Chondrocyte (in vitro differentiated cells): ENCODE measurements at places on chromosomes 6 and 20.

DNA sequence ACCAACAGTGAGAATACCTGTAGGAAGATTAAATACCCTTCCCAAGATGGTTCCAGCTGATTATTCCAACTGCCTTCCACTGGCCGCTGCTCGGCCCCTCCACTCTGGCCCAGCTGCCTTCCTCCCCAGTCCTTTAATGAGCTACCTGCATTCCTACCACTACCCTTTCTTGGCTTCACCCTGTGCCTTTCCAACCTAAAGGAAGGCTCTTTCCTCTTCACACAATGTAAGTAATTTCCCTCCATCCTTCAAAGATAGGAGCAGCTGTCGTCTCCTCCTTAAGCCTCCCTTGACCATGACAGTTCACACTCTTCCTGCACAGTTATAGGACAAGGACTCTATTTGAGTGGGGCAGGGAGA is 16.2 kb upstream of the SNX9 start:
- DNase-seq: no peak

- no peak for DNase-seq
These were observed at the start of gene BMP2 for GRCh38 chr20:6767536-6768227. TSS of gene BMP2 (plus strand) at chr20:6767686. CDS start at chr20:6770127, 2,441 bp downstream.

- no peak for DNase-seq
These were observed 3.9 kb downstream of the HLA-DQA1 start for GRCh38 chr6:32641122-32641521.

- DNase-seq: no peak
These were observed 326.6 kb downstream of the NRN1 start for GRCh38 chr6:5680095-5680494.

DNA sequence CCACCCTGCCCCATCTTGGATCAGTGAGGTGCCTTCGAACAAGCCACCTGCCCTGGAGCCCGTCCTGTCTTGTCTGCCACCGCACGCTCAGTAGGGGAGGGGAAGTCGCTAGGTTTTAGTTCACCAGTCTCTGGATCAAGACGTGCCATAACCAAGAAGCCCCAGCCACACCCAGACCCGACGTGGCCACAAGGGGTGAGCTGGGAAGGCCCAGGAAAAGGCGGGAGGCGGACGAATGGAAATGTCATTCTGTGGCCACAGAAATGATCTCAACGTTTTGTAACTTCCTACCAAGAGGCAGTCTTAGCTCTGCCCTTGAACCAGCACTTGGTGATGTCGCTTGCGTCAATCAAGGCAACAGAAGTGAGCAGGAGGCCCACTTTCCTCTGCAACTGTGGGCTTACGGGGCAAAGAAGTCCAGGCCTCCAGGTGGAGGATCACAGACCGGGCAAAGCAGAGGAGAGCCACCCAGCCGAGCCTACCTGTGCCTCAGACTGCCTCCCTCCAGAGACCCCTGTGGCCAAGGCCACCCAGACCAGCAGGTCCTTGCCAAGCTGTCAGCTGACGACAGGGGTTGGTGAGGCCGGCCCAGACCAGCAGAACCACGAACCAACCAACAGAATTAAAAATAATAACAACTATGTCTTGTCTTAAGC is 14.5 kb downstream of the GMEB2 start:
- peak; percentile 68 for DNase-seq

DNA sequence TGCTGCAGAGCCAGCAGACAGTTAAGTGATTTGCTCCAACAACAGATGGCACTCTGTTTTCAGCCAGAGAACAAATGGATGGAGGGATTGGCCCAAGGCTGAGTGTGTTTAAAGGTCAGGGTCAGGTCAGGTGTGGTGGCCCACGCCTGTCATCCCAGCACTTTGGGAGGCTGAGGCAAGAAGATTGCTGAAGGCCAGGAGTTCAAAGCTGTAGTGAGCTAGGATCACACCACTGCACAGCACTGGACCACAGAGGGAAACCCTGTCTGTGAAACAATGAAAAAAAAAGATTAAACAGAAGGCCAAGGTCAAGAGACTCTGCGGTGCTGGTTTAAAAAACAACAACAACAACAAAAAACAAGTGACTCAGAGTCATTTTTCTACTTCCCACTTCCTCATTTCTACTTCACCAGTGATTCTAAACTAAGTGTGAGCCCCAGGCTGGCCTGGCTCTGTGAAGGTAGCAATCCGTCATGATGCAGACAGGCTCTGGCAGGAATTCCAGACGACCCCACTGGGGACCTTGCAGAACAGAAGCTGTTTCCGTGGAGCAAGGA is 42.5 kb upstream of the ARMC2 start:
- no peak for DNase-seq

GRCh38 chr20:16179371-16179770 is 393.9 kb downstream of the KIF16B start:
- DNase-seq: no peak

DNA sequence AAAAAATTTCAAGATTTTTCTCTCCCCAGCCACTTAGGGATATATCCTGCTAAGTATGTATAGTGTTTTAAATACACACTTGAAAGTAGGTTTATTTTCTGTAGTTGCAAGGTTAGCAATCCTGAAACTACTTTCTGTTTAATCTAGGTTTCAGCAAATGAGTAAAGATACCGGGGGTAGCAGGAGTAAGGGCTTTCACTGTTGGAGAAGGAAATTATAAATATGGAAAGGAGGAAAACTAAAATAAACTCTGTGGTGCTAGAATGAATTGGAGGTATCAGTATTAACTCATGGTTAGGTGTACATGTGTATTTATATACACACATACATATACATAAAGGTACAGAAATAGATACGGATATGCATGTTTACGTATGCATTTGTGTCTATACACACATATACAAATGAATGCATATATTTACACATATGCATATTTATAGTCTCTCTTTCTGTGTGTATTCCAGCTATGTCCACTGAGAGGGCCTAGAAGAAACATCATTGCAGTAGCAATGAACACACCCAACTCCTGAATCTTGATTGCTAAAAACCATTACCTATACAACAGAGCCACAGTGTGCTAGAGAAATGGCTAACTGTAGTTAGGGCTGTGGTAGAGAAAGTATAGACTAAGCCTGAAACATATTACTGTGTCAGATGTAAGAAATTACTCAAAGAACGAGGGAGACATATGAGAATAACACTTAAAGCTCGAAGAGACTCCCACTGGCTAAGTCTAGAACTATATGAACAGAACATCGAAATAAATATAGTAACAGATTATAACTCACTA is 95.9 kb upstream of the EMILIN3 start:
- DNase-seq: no peak

- no peak for DNase-seq
These were observed 55.7 kb upstream of the SLC23A2 start for GRCh38 chr20:5056801-5057599.

DNA sequence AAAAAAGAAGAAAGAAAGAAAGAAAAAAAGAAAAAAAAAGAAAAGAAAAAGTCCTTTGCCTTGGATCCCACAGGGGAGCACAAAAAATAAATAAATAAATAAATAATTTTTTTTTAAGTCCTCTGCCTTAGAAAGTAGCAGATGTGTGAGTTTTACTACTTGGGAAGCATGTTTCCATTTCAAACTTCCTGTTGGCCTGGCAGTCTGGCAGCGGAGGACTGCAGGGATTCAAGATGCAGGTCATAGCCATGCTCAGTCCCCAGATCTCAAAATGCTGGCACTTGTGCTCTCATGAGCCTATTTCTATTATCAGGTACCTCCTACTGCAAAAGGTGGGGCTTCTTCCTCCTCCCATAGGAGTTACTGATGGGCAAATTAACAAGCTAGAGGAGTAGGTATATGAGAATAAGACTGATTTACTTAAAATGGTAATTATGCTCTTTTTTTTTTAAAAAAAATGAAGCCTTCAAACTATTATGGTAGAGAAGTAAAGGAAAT is 54.2 kb upstream of the MAP7 start:
- DNase-seq: no peak

DNA sequence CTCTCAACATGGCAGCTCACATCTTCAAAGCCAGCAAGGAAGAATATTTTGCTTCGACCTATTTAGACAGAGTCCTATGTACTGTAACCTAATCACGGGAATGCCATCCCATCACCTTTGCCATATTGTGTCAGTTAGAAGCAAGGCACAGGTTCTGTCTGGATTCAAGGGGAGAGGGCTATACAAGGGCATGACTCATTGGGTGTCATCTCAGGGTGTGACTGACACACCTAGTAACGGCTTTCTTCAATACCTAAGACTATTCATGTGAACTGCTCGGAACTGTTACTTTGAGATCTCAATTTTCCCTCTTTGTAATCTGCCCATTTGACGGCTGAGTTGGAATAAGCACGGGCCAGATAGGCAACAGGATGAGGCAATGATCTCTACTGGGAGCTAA is 135.6 kb upstream of the HDGFL1 start:
- no peak for DNase-seq

DNA sequence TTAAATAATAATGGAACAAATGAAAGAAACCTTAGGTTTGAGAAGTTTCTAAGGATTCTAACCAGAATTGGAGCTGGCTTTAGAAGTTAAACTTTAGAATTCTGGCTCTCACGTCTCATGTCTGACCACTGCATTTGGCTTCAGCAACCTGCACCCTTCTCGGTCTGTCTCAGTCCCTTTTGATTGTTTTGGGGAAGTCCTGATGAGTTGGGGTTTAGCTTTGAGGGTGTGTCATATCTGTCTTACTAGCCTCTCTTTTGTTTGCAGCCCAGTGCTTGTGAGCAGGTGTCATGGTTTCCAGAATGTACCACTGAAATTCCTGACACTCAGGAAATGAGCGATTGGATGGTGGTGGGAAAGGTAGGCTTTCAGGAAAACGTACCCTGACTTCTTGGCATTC is 17.0 kb downstream of the CMTR1 start:
- DNase-seq: no peak

- no peak for DNase-seq
These were observed 26.1 kb upstream of the KCNQ5 start for GRCh38 chr6:72595812-72596211.

DNA sequence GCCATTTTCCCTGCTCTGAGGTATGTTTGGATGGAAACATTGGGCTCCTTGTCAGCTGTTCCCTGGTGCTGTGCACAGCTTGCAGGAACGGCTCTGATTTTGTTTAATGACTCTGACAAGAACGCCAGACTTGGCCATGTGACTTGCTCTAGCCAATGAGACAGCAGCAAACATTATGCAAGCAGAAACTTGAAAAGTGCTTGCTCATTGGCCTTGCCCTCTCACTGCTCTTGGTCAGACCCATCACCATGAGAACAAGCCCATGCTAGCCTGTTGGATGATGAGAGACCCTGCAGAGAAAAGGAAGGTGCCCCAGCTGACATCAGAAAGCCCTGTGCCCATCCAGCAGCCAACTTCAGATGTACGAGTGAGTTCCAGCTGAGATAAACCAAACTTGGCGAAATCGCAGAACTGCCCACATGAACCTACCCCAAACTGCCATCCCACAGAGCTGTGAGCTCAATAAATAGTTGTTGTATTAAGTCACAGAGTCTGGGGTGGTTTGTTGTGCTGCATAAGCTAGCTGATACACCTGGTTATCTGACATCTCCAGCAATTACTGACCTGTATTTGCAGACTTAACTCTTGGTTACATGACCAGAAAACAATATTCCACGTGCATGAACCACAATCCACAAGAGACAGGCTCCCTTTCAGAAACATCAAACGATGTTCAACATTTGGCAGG is 96.9 kb downstream of the JPH2 start:
- no peak for DNase-seq

DNA sequence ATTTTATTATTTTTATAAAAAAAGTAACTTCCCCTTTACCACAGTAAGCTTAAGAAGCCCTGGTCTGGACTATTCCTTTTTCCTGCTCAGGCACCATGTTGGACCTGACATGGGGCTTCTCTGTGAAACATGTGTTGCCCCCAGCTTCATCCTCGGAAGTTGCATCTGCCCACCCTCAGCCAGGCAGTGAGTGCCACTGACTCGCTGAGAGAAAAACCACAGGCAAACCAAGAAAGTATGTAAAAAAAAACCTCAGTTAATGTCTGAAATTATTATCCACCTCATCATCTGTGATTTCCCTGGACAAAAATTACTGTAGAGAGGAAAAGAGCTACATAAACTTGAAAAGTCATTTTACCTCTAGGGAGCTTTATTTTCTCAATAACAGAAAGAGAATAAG is 109.9 kb upstream of the MCHR2 start:
- DNase-seq: no peak

GRCh38 chr20:3970016-3970415 is 45.3 kb downstream of the RNF24 start:
- no peak for DNase-seq

DNA sequence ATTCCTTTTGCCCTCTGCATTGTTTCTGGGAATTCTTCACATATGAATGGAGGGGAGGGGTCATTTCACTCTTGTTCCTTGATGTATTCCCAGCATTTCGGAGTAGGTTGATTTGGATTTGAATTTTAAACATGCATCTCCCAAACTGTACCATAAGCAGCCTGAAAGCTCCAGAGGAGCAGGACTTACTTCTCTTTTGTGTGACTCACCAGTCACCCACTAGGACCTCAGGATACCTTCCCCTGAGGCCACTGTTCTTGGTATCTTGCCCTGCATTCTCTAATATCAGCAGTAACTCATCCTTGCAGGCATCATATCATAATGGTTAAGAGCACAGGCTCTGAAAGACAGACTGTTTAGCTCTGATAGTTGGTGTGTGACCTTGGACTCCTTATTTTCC is 703 bp downstream of the MRPL2 start:
- DNase-seq: no peak

GRCh38 chr20:5539691-5540090 is 210.5 kb upstream of the SHLD1 start:
- no peak for DNase-seq

DNA sequence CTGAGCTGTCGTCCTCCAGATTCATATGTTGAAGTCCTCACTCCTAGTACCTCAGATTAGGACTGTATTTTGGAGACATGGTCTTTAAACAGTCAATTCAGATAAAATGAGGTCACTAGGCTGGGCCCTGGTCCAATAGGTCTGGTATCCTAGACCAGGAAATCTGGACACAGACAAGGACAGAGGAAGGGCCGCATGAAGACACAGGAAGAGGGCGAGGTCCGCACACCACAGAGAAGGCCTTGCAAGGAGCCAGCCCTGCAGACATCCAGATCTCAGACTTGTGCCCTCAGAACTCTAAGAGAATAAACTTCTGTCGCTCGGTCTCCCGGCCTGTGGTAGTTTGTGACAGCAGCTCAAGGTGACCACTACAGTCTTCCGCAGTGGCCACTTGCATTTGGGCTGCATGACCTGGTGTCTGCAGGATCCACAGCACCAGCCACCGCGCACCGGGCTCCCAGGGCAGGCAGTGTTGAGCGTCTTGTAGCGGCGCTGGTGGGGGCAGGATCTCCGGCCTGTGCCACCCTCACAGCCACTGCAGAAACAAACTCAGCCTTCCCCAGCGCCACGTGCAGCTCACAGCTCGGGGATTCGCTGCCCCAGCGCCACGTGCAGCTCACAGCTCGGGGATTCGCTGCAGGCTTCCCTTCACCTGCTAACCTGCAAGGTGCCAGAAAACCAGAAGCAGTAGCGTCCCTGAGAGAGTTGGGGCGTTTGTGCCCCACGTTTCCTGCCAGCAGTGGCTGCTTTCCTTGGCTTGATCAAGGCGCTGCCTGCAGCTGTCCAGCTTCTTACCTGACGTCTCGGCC is 6.0 kb upstream of the RBM38 start:
- DNase-seq: peak; percentile 89

DNA sequence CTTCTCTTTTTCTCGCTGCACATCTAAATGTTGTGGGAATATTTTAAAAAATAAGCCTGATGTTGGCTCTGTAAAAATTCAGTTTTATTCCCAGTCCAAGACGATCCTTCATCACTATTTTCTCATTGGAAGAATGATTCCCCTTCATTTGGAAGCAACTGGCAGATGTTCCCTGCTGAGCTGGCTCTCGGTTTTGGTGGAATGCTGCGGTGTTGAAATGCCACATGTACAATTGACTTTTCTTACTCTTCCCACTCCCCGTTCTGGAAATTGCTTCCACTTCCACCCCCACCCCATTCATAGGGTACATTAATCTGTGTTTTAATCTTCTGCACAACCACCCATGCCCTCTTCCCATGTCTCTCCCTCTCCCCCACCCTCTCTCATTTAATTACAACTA is 496.3 kb upstream of the MAP3K7 start:
- no peak for DNase-seq
